ENCODE measurements at places on chromosomes 16 and 17.

DNA sequence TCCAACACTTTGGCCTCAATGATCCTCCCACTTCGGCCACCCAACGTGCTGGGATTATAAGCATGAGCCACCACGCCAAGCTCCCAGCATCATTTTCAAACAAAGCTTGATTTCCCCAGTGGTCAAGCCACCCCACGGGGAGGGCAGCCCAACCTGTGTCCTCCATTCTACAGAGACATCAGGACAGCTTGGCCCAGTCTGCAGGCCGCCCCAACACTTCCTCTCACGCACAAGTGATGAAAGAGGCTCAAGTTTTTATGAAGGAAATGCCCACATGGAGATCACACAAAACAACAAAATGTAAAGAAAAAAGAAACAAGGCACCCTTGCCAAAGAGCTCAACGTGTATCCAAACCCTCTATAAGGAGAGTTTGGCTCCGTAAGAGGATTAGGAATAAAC lies 112.4 kb downstream of the XYLT1 start:
- no peak for DNase-seq

- DNase-seq, result no peak
Measured at GRCh38 chr17:55577687-55578086, 66.4 kb upstream of the SMIM36 start.

- peak; percentile 52 for DNase-seq
Measured at GRCh38 chr16:27177031-27177774, 26.1 kb upstream of the KDM8 start.

DNA sequence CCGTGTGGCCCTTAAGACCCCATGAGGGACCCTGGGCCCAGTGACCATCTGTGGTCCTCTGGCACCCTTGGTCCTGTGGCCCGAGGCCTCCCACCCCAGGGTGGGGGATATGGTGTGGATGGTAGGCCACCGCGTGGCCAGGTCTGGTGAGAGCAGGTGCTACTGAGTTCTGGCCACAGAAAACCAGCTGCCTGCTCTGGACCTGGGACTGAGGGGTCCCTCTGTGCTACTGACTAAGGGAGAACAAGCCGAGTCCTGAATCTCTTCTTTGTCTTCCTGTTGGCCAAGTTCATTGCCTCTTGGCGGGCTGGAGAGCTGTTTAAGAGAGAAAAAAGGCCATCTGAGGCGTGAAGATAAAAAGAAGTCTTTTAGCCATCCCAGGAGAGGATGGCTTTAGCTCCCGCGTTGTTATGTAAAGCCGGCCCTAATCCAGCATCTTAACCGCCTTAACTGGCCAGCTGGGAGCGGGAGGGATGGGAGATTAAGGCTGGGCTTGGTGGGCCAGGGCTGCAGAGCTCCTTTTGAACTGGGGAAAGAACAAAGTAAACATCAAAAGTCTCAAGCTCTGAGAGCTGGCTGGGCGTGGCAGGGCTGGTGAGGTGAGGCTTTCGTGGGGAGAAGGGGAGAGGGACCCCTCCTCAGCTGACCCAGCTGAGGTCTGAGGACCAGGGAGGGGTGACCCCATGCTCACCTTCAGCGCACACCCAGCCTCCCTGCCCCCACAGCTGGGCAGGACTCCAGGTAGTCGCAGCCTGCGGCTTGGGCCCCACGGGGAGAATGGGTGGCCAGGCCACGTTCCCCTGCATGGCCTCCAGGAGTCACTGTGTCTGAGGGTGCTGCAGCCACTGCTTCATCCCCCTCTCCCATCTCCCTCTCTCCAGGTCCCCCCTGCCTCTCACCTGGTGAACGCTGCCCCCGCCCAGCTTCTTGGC lies 62.4 kb downstream of the NKD1 start:
- no peak for DNase-seq

DNA sequence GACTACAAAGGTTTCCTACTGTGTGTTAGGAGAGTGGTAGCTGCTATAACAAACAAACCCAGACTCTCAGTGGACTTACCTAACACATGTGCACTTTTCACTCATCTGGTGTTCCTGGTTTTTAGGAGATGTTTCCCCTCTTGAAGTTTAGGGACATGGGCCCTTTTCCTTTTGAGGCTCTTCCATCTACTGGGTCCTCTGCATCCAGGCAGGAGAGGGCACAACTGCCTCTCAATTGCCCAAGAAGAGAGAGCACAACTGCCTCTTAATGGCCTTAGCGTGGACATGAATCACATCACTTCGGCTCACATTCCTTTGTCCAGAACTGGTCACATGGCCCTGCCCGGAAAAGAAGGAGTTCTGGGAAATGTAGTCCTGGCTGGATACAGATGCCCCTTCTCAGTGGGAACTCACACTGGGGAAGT lies 9.8 kb upstream of the TNRC6C start:
- DNase-seq, result peak; percentile 56

DNA sequence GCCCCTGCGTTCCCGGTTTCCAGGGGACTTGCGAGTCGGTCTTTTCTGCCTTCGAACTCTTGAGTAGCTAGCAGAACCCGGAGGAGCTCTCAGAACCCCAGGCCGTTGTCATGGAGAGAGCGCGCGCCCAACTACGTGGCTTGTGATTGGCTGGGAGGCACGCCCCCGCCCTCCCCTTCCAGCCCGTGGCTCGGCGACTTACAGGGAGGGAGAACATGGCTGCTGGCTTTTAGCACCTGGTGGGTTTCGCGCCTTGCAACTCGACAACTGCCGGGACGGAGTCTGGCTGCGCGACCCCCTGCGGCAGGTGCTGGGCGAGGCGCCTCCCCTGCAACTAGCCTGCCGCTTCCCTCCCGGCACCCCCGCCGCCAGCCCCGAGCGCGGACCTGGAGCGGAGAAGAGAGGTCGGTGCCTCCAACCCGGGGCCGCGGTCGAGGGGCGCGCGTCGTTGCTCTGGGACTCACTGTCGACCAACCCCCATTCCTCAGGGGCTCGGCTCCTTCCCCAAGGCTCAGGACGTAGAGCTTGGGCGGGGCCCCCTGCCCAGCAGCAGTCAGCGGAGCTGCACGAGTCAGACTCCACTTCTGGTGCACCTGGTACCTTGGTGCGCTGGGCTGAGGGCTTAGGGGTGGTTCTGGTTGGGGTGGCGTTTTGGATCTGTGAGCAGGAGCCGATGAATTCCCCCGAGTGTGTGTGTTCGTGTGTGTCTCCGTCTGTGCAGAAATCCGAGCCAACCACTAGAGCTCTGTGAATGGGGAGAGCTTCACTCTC lies 9.0 kb upstream of the ZFP90 start:
- peak; percentile 79 for DNase-seq

DNA sequence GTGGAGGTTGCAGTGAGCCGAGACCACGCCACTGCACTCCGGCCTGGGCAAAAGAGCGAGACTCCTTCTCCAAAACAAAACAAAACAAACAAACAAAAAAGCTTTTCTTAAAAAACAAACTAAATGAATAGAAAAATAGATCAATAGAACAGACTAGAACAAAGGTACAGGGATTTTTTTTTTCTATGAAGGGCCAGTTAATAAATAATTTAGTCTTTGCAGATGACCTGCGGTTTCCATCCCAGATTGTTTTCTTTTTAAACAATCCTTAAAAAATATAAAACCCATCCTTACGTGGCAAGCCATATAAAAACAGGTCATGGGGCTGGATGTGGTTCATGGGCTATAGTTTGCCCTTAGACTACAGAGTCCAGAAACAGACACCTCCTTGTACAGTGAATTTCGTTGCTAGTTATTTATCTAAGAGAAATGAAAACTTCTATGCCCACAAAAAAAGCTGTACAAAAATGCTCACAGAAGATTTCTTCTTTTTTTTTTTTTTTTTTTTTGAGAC lies 45.4 kb downstream of the CREBBP start:
- no peak for DNase-seq

- DNase-seq, result peak; percentile 91
Measured at GRCh38 chr17:1422885-1423284, 22.9 kb upstream of the YWHAE start.

DNA sequence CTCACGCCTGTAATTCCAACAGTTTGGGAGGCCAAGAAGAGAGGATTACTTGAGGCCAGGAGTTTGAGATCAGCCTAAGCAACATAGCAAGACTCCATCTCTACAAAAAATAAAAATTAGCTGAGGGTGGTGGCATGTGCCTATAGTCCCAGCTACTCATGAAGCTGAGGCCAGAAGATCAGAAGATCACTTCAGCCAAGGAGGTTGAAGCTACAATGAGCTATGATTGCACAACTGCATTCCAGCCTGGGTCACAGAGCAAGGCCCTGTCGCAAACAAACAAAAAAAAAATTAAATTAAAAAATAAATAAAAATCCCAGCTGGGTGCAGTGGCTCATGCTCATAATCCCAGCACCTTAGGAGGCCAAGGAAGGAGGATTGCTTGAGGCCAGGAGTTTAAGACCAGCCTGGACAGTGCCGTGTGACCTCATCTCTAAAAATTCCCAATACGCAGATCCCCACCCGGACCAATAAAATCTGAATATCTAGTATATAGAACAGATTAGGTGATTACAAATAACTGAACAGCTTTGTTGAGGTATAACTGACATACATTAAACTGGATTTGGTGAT lies 18.2 kb upstream of the ATF7IP2 start:
- DNase-seq, result no peak

- no peak for DNase-seq
Measured at GRCh38 chr17:28475151-28475900, 1.9 kb downstream of the SLC13A2 start.

GRCh38 chr17:27618417-27618816 lies 12.6 kb upstream of the LGALS9 start:
- no peak for DNase-seq

- no peak for DNase-seq
Measured at GRCh38 chr17:6381526-6382465, 53.1 kb downstream of the AIPL1 start.

- peak; percentile 77 for DNase-seq
Measured at GRCh38 chr17:16371742-16372141, 9.1 kb upstream of the UBB start.

DNA sequence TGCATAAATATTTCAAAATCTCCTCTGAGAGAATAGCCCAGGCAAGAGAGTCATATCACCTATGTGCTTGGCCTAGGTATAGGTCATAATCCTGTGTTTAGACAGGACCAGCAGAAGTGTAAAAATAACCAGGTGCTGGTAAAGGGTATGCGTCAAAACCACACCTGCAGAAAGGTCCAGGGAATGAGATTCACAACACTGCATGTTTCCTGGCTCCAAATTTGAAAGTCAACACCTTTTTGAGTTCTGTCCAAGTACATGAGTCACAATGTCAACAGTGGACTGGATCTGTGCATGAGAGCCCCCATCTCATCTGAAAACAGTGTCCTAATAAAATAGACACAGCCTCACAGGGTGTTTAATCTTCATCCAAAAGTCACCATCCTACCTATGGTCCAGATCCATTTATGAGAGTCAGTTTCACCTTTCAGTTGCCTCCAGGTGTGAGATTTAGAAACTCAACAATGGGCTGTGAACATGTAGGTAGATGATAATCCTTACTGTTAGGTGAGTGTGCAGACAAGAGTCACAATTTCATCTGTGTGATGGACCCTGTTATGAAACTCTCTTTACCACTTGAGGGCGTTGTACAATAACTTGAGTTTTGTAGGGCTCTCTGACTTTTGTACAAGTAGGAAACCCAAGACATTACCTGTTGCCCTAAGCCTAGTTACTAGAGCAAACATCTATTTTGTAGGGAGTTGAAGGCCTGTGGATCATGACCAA lies 2100.7 kb downstream of the TP53TG3F start:
- DNase-seq, result no peak

DNA sequence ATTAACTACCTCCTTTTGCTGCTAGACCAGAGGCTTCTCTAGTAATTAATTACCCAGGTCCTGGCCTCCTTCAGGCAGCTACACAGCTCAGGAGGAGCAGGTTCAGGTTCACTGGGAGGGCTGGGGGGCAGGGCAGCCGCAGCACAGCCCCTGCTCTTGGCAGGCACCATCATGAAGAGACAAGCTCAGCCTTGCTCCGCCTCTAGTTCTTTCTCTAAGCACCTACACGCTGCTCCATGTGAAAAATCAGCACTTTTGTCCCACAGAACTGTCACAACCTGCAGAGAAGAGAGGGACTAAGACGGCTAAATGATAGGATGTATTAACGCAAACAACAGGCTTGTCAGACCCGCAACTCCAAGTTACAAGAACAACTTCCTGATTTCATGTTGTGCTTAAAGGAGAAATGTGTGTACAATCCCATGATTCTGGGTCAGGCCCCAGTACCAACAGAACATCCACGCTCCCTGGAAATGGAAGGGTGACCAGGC lies 53.4 kb downstream of the GRB2 start:
- DNase-seq, result no peak

DNA sequence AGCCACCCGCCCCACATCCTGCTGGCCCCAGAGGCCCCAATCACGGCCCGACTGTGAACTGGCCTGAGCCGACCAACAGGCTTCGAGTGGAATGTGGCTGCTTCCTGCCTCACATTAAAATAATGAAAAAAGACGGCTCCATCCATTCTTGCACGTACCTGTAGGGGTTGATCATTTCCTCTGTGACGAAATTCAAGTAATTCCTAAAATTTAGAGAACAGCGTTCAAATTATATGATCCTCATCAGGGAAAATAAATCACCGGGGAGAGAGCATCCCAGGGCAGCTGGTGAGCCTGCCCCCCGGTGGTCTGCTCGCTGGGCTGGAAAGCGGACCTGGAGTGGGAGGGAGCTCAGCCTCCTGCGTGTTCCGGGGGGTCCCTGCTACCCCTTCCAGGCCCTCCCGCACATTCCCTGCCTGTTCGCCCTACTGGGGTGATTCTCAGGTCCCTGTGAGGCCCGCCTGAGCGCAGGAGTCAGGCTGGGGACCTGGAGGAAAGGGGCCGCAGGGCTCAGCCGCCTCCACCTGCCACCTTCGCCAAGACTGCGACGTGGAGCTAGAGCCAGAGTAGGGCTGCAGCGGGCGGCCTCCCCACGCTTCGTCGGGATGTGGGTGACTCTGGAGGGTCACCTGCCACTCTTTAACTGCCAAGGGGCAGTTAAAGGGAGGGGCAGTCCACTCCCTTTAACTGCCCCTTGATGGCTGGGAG lies 28.9 kb downstream of the SLC7A5 start:
- no peak for DNase-seq

DNA sequence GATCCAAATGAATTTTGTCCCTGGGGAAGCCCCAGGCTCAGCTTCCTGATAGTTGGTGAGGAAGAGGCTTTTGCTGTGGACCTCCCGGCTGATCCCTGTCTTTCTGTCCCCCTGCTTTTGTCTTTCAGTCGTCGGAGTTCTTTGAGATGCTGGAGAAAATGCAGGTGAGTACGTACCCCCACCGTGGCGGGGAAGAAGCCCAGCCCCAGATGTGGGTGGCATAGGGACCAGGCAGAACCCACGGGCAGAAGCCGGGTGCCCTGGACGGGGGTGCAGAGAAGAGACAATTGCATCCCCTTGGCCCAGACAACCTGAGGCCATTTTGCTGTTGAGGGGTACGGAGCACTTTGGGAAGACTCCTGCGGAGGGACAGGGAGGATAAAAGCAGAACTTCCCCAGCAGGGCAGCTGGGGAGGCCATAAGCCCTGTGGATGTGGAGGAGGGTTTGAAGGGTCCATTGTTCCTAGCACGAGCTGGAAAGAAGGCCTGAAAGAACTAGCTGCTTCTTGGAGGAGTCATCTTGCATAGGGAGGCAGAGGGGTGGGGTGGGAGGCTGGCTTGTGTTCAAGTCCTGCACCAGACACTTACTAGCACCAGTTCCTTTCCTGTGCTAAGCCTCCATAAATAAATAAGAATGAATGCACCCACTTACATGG lies 105.6 kb downstream of the OR1D5 start:
- DNase-seq, result no peak
